ENCODE measurements at places on chromosomes 1 and 21.

DNA sequence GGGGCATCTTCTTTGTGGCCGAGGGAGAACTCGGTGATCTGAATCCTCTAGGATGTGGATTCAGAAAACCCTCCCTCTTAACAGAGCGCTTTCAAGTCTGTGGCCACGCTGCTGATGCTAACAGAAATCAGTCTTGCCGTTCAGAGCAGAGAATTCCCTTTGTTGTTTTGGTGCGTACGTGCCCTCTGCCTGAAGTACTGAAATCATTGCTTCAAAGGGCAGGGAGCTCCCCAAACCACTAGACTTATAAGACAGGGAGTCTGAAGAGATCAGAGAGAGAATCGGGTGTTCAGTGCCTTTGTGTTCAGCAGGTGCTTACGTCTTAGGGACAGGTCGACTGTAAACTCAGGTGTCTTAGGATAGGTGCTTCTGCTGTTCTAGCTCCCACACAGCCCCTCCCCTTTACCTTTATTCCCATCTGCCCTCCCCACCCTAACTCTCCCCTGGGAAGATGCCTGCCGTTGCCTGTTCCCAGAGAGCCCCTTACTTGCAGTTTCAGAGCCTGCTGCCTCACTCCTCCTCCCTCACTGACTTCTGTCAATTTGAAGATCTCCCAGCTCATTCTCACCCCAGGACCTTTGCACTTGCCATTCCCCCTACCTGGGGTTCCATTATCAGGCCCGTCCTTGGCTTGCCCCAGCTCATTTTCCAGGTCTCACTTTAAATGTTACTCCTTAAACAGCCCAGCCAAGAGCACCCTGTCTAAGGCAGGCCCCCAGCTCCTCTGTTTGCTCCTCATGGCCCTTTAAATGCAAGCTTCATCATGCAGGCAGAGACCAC is 143.0 kb downstream of the CAMTA1 start:
- no peak for DNase-seq

DNA sequence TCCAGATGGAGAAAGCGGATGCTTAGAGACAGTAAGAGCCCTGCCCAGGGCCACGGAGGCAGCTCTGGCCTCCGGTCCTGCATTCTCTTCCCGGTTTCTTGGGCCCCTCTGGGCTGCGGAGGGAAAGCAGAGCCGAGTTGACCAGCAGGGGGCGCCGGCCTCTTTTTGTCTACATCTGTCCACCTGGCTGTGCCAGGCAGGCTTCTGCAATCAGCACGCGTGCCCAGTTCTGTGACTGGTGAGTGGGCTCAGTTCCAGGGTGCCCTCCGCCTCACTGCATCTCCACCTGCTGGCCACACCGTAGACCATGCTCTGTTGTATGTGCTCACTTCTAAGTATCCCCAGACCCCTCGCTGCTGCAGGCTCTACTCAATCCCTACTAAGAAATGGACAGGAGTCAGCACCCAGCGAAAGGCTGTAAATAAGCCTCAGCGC is 6.7 kb upstream of the HUNK start:
- peak; percentile 93 for DNase-seq

- DNase-seq, result no peak
Measured at GRCh38 chr1:162868972-162869371, 8.0 kb upstream of the CCDC190 start.

- no peak for DNase-seq
Measured at GRCh38 chr1:62493656-62494055, 56.8 kb downstream of the USP1 start.

- peak; percentile 18 for DNase-seq
Measured at GRCh38 chr1:119372503-119373086, 4.0 kb downstream of the HAO2 start.

DNA sequence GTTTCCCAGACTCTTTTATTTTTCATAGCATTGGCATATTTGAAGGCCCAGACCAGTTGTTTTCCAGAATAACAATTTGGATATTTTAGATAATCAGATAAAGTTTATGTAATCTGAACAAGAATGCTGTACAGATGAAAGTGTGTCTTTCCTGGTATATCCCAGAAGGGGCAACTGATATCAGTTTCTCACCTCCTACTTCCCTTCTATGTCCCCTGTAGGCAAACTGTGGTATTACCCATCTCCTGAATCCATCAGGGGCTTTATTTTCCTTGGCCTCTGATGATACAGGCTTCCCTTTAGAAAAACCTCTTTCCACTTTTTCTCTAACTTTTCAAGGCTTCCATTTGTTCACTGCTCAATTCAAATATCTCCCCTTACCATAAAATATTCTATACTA is 87.5 kb upstream of the RGS1 start:
- no peak for DNase-seq

GRCh38 chr1:107138166-107138565 is 2.7 kb upstream of the NTNG1 start:
- DNase-seq, result no peak

All from adipocyte (in vitro differentiated cells).